ENCODE measurements at places on chromosomes 6 and 20.

DNA sequence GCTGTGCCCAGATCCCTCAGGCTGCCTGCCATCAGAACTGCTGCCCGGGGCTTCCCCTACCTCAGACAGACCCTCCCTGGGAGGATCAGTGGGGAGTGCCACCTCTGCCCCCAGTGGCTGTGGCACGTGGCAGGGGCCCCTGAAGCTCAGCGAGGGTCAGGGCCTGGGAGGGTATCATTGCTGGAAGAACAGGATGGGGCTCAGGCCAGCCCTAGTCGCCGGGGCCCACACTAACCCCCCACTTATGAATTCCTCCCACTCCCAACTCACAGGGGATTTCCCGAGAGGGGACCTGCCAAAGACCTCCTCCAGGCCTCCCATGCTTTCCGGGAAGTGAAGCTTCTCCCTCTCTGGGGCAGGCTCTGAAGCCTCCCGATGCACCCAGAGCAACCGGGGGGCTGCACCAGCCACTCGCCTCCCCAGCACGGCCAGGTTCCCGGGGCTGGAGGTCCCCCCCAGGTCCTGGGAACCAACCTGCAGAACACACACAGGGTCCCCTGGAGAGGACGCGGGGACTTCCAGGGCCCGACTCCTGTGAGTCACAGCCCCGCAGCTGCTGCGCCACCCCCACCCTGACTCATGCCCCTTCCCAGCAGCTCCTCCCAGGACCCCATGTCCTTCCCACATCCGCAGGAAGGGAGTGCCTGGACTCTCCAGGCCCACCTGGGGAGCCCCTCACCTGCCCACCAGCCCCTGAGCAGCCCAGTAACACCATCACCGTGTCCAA is 2.5 kb downstream of the TNFRSF6B start:
- peak; percentile 89 for DNase-seq

GRCh38 chr6:160161647-160161986 is 40.0 kb downstream of the SLC22A1 start:
- DNase-seq, result no peak

DNA sequence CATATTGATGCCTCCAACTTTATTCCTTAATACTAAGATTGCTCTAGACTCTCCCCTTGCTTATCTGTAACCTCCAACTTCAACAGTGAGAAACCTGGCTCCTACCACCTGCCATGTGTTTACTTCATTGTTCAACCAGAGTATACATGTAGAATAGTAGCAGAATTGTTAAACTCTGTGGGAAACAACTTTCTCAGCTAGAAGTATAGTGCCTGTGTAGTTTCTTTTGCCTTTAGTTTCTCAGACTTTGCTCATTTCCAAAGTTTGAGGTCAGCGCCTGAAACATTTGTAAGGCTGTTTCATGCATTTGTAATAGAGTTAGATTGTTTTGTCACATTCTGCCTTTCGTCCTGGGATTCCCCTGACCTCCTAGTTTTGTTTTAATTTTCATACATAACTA is 34.9 kb upstream of the HECA start:
- DNase-seq, result no peak

- DNase-seq, result no peak
These were observed 477.4 kb upstream of the HTR1E start for GRCh38 chr6:86459978-86460377.

DNA sequence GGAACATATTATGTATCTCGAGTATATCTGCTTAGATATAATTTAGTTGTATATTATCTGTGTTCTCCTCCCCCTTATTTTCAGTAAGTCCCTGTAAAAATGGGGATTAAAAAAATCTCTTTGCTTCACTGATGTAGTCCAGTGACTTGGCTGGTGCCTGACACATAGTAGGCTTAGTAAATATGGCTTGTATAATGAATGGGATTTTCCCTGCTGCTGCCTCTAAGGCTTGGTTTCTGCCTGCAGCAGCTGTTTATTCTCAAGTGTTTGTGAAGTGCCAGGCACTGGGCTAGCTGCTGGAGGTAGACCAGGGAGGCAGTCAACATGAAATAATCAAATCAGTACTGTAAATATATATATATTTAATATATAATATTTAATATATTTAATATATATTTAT is 1.6 kb upstream of the ZFP64 start:
- no peak for DNase-seq

GRCh38 chr20:34536798-34537394 is 20.7 kb downstream of the DYNLRB1 start:
- peak; percentile 75 for DNase-seq

DNA sequence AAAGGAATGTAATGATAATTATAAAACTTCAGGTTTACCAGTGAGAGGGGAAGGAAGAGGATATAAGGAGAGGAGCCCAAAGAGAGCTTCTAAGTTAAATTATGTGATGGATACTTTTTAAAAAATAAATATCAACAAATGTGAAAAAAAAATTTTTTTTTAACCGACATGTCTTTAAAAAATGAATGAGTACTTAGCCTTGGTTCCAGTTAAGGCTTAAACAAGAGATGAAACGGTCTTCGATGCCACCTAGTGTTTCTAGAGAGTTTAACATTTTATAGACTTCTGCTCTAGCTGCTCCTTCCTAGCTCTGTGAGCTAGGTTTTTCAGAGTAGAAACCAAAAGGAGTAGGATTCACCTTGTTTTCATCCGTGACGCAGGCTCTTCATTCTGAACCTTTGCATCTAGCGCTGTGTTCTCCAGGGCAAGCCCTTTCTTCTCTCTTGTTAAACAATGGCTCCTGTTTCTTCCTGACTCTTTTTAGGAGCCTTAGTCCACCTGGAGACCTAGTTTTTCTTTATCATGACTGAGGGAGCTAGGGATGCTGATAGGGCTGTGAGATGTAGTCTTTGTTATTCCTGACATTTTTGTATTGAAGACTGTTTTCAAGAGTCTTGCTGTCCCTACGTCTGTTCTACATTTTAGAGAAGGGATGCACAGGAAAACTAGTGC is 42.4 kb upstream of the GNRH2 start:
- DNase-seq, result peak; percentile 86

DNA sequence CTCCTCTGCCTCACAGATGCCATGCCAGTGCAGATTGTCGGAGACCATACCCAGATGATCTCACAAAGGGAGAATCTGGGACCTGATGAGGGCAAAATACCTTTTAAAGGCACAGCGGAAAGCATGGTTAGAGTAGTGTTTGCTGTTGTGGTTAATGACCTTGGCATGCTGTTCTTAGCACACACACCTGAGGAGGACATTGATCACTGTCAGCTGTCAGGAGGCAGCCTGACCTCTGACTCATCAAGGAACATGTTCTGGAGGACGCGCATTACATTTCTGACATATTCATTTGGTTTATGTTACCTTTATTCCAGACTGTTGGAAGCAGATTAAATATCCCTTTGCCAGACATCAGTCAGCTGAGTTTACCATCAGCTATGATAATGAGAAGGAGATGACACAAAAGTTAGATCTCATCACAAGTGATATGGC is 57.1 kb downstream of the GOPC start:
- no peak for DNase-seq

GRCh38 chr20:39946931-39947330 is 742.1 kb downstream of the MAFB start:
- DNase-seq, result no peak

DNA sequence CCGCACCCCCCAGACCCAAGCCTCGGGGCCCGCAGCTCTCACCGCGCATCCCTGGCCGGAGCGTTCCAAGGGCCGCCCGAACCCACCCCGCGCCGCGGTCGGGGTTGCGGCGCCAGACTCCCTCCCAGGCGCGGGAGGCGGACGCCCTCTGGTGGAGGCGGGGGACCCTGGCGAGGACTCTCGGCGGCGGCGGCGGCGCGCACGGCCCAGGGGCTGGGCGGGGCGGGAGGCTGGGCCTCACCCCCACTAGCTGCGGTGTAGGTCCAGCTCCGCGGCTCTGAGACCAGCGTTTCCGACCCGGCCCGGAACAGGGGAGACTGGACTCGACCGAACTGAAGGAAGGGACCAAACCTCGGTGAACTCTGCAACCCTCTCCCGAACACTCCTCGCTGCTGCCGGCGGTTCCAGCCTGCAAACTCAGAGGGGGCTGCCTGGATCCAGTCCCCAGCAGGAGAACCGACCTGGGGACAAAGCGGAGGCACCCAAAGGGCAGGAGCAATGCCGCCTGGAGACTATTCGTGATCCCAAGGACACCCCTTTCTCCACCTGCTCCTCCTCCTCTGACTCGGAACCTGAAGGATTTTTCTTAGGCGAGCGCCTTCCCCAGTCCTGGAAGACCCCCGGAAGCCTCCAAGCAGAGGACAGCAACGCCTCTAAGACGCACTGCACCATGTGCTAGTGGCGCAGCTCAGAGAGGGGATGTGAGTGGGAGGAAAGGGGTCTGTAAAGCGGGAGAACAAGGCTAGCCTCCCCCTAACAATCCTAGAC is 859 bp upstream of the TOMM6 start:
- peak; percentile 91 for DNase-seq

- no peak for DNase-seq
These were observed 107.9 kb downstream of the BANF2 start for GRCh38 chr20:17807651-17808050.

DNA sequence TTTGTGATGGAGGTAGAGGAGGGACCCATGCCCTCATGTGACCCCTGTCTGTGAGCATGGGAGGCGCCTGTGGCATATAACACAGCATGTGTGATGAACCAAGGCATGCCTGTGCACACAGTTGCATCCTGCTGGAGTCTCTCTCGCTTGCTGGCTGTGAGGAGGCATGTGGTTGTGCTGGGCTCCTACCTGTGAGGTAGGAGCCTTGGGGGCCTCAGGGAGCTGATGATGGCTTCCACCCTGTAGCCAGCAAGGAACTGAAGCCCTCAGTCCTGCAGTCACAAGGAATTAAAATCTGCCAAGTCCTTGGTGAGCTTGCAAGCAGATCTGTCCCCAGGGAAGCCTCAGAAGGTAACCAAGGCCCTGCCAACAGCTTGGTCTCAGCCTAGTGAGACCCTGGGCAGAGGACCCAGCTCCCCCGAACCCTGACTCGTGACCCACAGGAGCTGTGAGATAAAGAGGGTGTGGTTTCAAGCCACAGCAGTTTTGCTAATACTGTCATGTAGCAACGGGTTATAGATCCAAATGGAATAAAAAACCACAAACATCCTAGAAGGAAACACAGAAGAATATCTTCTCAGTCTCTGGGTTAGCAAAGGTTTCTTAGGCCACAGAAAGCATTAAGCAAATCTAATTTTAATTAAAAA is 145.7 kb downstream of the WDR27 start:
- no peak for DNase-seq

- DNase-seq, result peak; percentile 87
These were observed 198.0 kb downstream of the RNF144B start for GRCh38 chr6:18585032-18585573.

DNA sequence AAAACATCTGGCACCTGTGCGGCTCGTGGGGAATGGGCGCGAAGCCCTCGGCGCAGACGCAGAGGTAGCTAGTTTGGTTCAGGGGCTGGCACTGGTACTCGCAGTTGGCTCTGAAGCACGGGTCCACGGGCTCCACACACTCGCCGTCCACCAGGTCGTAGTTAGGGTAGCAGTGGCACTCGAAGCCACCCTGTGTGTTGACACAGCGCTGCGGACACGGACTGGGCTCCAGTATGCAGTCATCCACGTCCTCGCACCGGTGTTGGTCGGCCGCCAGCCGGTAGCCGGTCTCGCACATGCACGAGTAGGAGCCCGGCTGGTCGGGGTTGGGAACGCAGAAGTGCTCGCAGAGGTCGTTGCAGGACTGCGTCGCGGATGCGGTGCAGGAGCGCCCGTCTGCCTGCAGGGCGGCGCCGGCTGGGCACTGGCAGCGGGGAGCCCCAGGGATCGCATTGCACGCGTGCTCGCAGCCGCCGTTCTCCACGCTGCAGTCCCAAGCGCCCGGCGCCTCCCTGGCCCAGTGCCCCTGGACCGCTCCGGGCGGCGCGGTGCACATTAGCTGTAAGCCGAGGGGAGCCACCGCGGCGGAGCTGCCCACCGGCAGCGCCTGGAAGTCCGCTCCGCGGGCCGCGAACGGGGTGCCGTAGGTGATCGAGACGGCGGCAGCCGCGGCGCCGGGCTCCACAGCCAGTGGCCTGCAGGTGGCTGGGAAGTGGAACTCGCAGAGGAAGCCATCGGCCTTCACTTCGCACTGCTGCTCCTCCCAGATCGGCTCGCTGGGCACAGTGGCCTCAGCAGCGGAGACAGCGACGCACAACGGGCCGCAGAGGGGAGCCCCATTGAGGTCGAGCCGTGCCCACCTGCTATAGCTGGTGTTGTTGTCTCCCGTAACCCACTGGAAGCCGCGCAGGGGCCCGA is 930 bp downstream of the THBD start:
- peak; percentile 81 for DNase-seq

GRCh38 chr6:5149891-5150290 is 64.8 kb downstream of the PPP1R3G start:
- no peak for DNase-seq

DNA sequence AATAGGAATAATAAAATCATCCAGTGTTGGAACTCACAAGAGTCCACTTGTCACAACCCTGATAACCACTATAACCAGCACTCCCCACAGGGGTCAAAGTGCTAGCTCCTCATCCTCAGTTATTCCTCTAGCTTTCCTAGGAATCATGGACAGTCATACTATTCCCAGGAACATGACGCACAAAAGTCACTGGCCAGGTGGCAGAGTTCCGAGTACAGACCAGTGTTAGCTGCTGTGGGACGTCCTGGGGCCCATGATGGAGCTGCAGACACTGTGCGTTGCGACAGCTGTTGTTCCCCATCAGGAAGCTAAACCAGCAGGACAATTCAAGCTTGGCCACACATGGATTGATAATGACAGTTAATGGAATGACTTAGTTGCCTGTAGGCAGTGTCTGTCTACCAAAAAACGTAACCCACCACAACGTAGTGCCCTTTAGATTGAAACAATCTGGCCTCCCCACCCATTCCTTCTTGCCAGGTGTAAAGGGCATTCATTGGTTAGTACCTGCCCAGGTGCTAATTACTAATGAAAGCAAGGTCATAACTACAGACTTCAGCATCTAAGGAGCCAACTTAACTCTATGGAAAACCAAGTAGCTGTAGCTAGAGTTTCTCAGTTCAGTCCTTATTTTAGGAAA is 17.4 kb downstream of the EZR start:
- DNase-seq, result no peak

- no peak for DNase-seq
These were observed 384.8 kb upstream of the SOX4 start for GRCh38 chr6:21208796-21209186.

GRCh38 chr20:19986419-19986818 is 30.7 kb upstream of the NAA20 start:
- no peak for DNase-seq

- DNase-seq, result peak; percentile 5
These were observed 38.9 kb downstream of the FBXO9 start for GRCh38 chr6:53103993-53104675.

DNA sequence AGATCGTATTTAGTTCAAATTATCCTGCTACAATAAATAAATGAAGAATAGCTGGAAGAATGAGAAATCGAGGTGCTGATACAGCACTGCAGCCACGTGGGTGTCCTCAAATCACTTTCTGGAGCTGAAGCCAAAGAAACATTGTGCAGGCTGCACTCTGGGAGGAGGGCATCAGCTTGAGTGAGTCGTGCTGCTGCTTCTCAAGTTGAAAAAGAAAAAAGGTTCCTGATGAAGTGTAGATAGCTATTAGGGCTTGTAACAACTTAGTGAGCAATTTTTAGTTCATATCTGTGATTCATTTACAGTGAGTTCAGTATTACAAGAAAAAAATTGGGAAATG is 40.5 kb downstream of the DSE start:
- peak; percentile 5 for DNase-seq
